ENCODE measurements at places on chromosomes 16 and 17. TPM values are rescaled to one million over a fixed set of nuclear protein-coding genes. Genes with fewer than 3 reads are reported as not detected.

PABPN1L gene
- not detected for total RNA-seq

FOXF1 gene
- total RNA-seq, result 39.0 TPM

SLC35G6 gene
- not detected for total RNA-seq

C16orf92 gene
- total RNA-seq, result not detected

CAPNS2 gene
- total RNA-seq, result 0.99 TPM

HSF5 gene
- total RNA-seq, result under 0.01 TPM

CCL14 gene
- not detected for total RNA-seq

TOX3 gene
- not detected for total RNA-seq

KRT27 gene
- total RNA-seq, result not detected

PDIA2 gene
- not detected for total RNA-seq

HSD3B7 gene
- total RNA-seq, result 76.7 TPM

CDYL2 gene
- total RNA-seq, result 1.2 TPM

NOD2 gene
- total RNA-seq, result under 0.01 TPM

CCL3 gene
- not detected for total RNA-seq

CENPN gene
- 68.1 TPM for total RNA-seq

SLC12A3 gene
- total RNA-seq, result not detected

SLC6A2 gene
- total RNA-seq, result not detected

KRTAP2-1 gene
- not detected for total RNA-seq

TNFRSF13B gene
- not detected for total RNA-seq

ACBD4 gene
- total RNA-seq, result 7.9 TPM

KRT13 gene
- total RNA-seq, result 0.15 TPM

FOXL1 gene
- total RNA-seq, result 27.3 TPM

KRT39 gene
- total RNA-seq, result not detected

PITPNC1 gene
- 16.6 TPM for total RNA-seq

MT1X gene
- total RNA-seq, result 19.5 TPM

ENPP7 gene
- total RNA-seq, result not detected

KRTAP3-2 gene
- not detected for total RNA-seq

KRTAP9-1 gene
- not detected for total RNA-seq

PIRT gene
- total RNA-seq, result not detected

KCNH4 gene
- under 0.01 TPM for total RNA-seq

SLC26A11 gene
- 18.2 TPM for total RNA-seq

CLEC3A gene
- total RNA-seq, result not detected

Measured in smooth muscle cell of trachea (primary cell).